ENCODE measurements at places on chromosomes 6 and 20. TPM values are rescaled to one million over a fixed set of nuclear protein-coding genes. Genes with fewer than 3 reads are reported as not detected.

GRCh38 chr20:63230800-63231268 lies 4.9 kb upstream of the BIRC7 start:
- H3K27ac ChIP-seq: no peak overlapping the region
- DNase-seq: no peak
- H3K4me3 ChIP-seq: no peak overlapping the region
- no peaks in the 10 kb centered on the region for H3K27me3 ChIP-seq
- no peaks in the 10 kb centered on the region for H3K36me3 ChIP-seq

KIAA1586 gene
- total RNA-seq: 6.6 TPM

GRCh38 chr6:21150667-21151066 lies 442.9 kb upstream of the SOX4 start:
- no peak overlapping the region for H3K27ac ChIP-seq
- no peak overlapping the region for H3K4me3 ChIP-seq
- H3K4me1 ChIP-seq: no peaks in the 10 kb centered on the region
- H3K27me3 ChIP-seq: no peaks in the 10 kb centered on the region

GRCh38 chr6:87161299-87161698 lies 5.9 kb downstream of the ZNF292 start:
- no peak overlapping the region for H3K4me3 ChIP-seq
- H3K27ac ChIP-seq: no peak overlapping the region
- DNase-seq: no peak
- peaks cover 18% of the 10 kb centered on the region for H3K4me1 ChIP-seq
- H3K27me3 ChIP-seq: no peaks in the 10 kb centered on the region
- no peaks in the 10 kb centered on the region for H3K36me3 ChIP-seq

GRCh38 chr6:72561629-72562028 lies 60.2 kb upstream of the KCNQ5 start:
- no peaks in the 10 kb centered on the region for H3K4me1 ChIP-seq
- H3K36me3 ChIP-seq: no peaks in the 10 kb centered on the region
- no peaks in the 10 kb centered on the region for H3K27me3 ChIP-seq
- no peak overlapping the region for H3K27ac ChIP-seq

GRCh38 chr6:8079126-8079525 lies 14.9 kb upstream of the BLOC1S5 start:
- peaks cover 23% of the 10 kb centered on the region for H3K4me1 ChIP-seq
- DNase-seq: no peak
- no peaks in the 10 kb centered on the region for H3K36me3 ChIP-seq
- no peaks in the 10 kb centered on the region for H3K27me3 ChIP-seq
- H3K27ac ChIP-seq: no peak overlapping the region

GRCh38 chr20:57161478-57162361 lies 104.7 kb downstream of the BMP7 start:
- H3K4me1 ChIP-seq: no peaks in the 10 kb centered on the region
- H3K27me3 ChIP-seq: no peaks in the 10 kb centered on the region
- no peaks in the 10 kb centered on the region for H3K36me3 ChIP-seq
- H3K4me3 ChIP-seq: no peak overlapping the region

- no peak for DNase-seq
- H3K4me3 ChIP-seq: no peak overlapping the region
- H3K27ac ChIP-seq: no peak overlapping the region
- no peaks in the 10 kb centered on the region for H3K27me3 ChIP-seq
- H3K36me3 ChIP-seq: no peaks in the 10 kb centered on the region
These were observed 193.3 kb downstream of the LY86 start for GRCh38 chr6:6781873-6782227.

- DNase-seq: no peak
- H3K36me3 ChIP-seq: peaks cover 6% of the 10 kb centered on the region
- H3K4me1 ChIP-seq: peaks cover 7% of the 10 kb centered on the region
- no peaks in the 10 kb centered on the region for H3K27me3 ChIP-seq
- H3K27ac ChIP-seq: no peak overlapping the region
These were observed 80.2 kb downstream of the PREP start for GRCh38 chr6:105322499-105323225.

GRCh38 chr20:22795871-22796270 lies 211.5 kb upstream of the FOXA2 start:
- H3K36me3 ChIP-seq: no peaks in the 10 kb centered on the region
- H3K27ac ChIP-seq: peak overlapping the region; percentile 11
- peaks cover 22% of the 10 kb centered on the region for H3K4me1 ChIP-seq
- no peaks in the 10 kb centered on the region for H3K27me3 ChIP-seq

OPN5 gene
- total RNA-seq: not detected

GRCh38 chr6:115945812-115946211 lies 114.9 kb downstream of the FRK start:
- no peaks in the 10 kb centered on the region for H3K27me3 ChIP-seq
- H3K27ac ChIP-seq: no peak overlapping the region
- H3K36me3 ChIP-seq: peaks cover 2% of the 10 kb centered on the region
- no peak overlapping the region for H3K4me3 ChIP-seq

PBOV1 gene
- not detected for total RNA-seq

- H3K36me3 ChIP-seq: no peaks in the 10 kb centered on the region
- H3K27ac ChIP-seq: no peak overlapping the region
- peaks cover 50% of the 10 kb centered on the region for H3K4me1 ChIP-seq
These were observed 2.1 kb downstream of the SOBP start for GRCh38 chr6:107491760-107492660.

DNA sequence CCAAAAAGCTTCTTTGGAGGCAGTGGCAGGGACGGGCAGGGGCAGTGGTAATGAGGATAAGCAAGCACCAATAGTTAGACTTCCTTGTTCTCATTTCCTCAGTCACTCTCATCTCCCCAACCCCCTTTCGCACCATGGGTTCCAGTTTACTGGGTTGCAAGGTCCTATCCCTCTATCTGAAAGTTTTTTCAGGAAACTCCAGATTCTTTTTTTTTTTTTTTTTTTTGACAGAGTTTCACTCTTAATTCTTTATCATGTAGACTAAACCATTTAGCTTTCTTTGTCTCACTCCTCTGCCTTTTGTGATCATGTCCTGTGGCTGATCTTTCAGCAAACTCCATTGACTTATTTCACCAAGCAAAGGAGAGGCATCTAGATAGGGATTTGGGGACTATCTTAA lies 51.4 kb upstream of the GMDS start:
- H3K4me3 ChIP-seq: no peak overlapping the region
- no peaks in the 10 kb centered on the region for H3K36me3 ChIP-seq
- H3K4me1 ChIP-seq: no peaks in the 10 kb centered on the region

DNA sequence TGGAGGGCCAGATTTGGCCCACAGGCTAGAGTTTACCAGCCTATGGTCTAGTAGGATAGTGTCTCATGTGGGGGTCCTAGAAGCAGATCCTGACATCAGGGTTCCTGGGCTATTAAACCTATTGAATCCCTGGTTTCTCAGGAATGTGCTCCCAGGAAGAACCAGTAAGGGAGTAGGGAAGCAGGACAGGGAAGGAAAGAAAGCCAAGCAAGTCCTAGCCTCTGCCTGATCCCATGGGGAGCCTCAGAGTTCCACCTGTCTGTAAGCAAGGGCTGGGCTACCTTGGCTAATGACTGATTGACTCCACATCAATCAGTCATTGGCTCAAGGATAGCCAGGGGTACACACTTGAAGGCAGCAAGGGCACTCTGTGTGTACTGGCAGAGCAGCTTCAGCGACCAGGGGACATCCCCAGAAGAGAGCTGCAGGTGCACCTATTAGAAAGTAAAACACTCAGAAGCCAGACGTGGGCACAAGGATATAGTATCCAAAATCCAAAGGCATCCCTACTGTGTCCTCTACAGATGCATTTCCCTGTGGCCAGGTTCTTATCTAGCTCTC lies 309.5 kb downstream of the TSHZ2 start:
- no peak for DNase-seq
- H3K36me3 ChIP-seq: no peaks in the 10 kb centered on the region
- H3K27me3 ChIP-seq: no peaks in the 10 kb centered on the region
- no peaks in the 10 kb centered on the region for H3K4me1 ChIP-seq

ENPP4 gene
- 45.7 TPM for total RNA-seq

SNX21 gene
- 23.9 TPM for total RNA-seq

DNA sequence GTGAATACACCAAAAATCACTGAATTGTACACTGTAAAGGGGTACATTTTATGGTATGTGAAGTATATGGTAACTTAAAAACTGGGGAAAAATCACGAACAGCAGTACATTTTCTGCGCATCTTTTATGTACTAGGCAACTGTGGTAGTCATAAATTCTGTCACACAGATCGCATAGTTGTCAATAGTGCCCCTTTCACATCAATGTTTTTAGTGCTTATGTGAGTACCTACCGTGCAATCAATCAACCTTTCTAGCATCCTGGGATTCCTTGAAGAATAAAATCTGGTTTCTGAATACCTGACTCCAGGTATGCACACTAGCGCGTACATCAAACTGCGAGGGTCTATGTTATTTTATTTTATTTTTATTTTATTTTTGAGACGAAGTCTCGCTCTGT lies 637 bp upstream of the RPF2 start:
- no peaks in the 10 kb centered on the region for H3K27me3 ChIP-seq
- peak overlapping the region; percentile 91 for H3K27ac ChIP-seq
- peak overlapping the region; percentile 95 for H3K4me3 ChIP-seq

All from upper lobe of left lung (tissue), 6 donors.